GOT3 (cell line): ENCODE measurements at places on chromosomes 4 and X.

DNA sequence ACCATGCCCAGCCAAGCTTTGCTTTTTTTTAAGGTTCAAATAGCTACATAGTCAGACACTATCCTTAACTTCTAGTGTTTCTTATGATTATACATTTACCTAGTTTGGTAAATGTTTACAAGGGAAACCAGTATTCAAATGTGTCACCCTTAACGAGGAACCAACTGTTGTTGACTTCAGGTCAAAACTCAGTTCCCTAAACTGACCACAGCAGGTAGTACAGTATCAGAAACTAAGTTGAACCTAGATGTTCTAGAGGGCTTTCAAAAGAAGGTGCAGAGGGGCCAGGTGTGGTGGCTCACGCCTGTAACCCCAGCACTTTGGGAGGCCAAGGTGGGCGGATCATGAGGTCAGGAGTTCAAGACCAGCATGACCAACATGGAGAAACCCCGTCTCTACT, 11.3 kb downstream of the GPC4 start:
- DNase-seq: no peak

GRCh38 chrX:39551762-39552161, 546.0 kb downstream of the BCOR start:
- no peak for DNase-seq

DNA sequence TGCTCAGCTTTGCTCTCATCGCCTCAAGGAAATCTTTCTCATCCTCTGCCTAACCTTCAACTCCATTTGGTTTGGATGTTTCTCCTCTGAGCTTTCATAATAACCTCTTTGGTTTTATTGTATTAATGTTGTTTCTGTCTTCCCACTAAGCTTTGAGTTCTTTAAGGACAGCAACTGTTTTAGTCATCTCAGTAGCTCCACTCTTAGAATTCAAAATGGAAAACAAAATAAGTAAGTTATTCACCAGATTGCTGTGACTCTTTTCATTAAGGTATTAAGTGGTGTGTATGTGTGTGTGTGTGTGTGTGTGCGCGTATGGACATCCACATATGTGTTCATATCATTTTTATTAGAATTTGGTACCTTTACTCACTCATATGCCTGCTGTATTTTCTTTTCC, 279.2 kb upstream of the BOD1L1 start:
- no peak for DNase-seq

DNA sequence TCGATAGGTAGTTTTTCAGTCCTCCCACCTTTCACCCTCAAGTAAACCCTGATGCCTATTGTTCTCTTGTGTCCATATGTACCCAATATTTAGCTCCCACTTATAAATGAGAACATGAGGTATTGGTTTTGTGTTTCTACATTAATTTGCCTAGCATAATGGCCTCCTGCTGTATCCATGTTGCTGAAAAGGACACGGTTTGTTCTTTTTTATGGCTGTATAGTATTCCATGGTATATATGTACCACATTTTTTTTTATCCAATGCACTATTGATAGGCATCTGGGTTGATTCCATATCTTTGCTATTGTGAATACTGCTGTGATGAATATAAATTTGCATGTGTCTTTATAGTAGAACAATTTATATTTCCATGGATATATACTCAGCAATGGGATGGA, 199.2 kb downstream of the RAB28 start:
- DNase-seq: no peak

DNA sequence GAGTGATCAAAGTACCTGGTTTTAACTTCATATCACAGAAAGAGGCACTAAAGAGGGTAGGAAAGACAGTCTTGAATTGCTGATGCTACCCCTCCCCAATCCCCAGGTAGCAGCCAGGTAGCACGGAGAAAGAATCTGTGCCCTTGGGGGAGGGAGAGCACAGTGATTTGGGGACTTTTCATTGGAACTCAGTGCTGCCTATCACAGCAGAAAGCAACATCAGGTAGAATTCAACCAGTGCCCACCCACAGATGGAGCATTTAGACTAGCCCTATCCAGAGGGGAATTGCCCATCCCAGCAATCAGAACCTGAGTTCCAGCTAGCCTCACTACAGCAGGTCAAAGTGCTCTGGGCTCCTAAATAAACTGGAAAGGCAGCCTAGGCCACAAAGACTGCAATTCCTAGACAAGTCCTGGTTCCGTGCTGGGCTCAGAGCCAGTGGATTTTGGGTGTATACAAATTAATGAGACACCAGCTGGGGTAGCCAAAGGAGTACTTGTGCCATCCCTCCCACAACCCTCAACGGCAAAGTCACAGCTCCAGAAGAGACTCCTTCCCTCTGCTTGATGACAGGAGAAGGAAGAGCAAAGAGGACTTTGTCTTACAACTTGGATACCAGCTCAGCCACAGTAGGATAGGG, 228.1 kb downstream of the THOC2 start:
- DNase-seq: no peak

GRCh38 chr4:22174640-22175039, 226.1 kb upstream of the KCNIP4 start:
- no peak for DNase-seq

- no peak for DNase-seq
Observed at GRCh38 chr4:117334451-117335188, 249.2 kb upstream of the TRAM1L1 start.
